ENCODE measurements at places on chromosomes 7 and 10.

DNA sequence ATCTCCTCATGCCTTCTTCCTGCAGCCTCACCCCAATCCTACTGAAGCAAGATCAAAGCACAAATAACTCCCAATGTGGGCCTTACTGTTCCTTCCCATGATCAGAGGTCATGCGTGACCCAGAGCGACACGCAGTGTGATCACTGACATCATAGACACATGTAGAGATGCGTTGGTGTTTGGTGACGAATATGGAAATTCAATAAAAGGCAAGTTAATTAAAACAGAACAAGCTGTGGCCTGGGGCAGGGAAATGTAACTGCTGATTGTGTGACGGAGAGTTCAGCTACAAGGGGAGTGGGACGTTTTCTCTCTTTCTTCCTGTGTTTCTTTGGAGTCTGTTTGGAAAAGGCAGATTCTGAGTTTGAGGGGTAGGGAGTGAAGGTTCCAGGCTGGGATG is 34.8 kb upstream of the CARD11 start:
- no peak for DNase-seq

DNA sequence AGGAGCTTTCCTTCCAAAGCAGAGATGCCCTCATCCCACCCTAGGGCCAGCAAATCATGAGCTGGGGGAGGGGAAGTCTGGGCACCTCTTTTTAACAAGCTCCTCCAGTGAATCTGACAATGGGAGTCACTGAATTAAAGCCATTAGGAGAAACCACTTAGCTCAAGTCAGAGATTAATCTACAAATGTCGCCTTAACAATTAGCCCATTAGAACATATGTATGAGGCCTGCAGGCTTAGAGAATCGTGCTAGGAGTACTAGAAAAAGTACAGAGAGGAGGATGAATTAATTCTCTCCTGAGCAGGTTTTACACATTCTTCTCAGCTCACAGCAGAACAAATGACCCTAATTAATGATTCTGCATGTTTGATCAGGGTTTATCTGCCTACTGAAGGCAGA is 381.3 kb downstream of the KCNMA1 start:
- no peak for DNase-seq

DNA sequence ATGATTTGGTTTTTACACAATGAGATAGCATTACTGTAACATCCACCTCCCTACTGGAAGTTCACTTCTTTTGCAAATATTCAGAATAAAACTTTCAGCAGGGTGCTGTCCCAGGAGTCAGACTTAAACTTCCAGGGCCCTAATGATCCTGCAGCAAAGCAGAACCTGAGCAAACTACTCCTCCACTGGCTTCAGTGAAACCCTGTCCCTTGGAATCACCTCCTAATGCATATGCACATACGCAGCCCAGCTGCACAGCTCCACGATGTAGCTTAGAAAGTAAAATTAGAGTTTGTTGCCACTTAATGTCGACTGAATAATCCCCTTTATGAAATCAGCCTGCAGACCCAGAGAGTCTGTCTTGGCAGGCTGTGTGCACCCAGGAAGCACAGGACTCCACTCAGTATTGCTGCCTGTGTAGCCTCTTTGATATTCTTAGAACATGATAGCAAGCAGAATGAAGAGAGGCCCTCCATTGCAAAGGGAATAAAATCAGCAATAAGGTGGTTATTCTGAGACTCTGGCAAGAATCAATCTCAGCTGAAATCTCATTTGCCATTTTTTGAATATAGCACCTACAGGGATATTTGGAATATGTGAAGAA is 1.6 kb downstream of the NPSR1 start:
- no peak for DNase-seq

DNA sequence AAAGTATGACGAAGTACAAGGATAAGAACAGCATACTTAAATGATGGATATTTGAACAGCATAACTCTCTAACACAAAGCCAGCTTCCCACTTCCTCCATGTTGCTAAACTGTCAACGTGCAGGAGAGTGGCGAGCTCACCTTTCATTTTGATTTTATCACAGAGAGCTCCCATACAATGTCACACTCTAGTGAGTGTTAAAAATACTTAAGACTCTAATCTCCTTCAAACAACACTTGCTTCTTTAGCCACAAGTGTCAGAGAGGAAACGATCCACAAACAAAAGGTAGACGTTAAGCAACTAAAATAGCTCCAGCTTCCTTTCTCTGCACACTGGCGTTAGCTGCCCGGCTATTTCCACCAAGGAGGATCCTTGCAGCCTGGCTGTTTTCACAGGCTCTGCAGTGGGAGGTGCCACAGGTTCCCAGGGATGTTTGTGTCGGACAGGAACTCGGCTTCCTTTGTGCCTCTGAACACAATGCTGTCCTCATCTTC is 194.6 kb downstream of the COBL start:
- no peak for DNase-seq

DNA sequence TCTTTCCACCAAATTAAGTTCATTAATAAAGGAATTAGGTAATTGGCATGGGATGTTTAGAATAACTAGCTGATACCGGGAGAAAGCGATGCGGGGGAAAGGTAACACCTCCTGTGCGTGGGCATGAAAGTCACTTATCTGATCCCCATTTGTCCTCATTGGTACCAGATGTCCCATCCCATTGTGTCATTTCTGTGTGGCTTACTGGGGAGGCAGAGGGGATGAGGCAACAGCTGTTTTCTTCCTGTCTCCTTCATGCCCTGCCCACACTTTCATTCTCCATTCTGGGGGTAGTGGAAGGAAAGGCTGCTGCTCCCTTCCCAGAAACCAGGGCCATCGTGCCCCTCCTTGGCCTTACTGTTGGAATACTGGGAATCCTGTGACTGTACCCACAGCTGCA is 27.1 kb downstream of the EEPD1 start:
- no peak for DNase-seq

All from activated CD4-positive, CD25-positive, alpha-beta regulatory T cell (primary cell).